ENCODE measurements at places on chromosomes 2 and 18.
A peak's percentile ranks its signal among the peaks of the same experiment; 100 is the strongest.

DNA sequence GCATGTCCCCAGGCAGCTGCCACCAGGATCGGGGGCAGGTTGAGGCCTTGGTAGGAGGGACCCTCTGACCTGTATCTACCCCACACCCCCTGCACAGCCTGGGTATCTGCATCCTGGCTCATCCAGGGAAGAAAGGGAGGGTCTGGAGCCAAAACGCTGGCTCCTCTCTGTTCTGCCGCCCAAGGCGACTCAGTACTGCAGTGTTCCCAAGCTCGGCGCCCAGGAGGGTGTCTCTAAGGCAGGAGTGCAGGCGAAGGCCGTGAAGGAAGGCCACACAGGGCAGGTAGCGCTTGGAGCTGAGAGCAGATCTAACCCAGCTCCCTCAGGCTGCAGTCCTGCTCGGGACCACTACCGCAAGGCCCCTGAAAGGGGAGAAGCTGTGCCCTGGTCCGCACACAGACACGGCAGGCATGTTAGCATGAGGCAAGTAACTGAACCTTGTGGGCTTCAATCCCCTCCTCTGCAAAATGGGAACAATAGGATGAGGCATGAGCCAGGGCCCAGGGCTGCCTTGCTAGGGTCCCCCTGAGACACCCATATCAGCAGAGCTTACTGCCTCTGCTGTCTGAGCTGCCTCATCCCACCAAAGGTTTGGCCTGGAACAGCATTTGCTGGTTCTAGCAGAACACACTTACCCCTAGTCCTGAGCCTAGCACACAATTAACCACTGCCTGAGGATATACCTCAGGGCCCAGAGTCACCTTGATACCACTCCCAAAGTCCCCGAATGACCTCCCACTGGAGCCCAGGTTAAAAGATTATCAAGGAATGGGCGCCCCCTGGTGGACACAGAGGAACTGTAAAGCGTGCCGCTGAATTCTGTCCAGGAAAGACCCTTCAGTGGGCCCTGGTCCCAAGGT lies 6.5 kb downstream of the PTMA start:
- peak; percentile 65 for DNase-seq

- no peak for DNase-seq
Measured at GRCh38 chr2:233972941-233973575, 55.9 kb downstream of the TRPM8 start.

GRCh38 chr2:86033751-86034692 lies 71.7 kb downstream of the POLR1A start:
- DNase-seq = no peak

DNA sequence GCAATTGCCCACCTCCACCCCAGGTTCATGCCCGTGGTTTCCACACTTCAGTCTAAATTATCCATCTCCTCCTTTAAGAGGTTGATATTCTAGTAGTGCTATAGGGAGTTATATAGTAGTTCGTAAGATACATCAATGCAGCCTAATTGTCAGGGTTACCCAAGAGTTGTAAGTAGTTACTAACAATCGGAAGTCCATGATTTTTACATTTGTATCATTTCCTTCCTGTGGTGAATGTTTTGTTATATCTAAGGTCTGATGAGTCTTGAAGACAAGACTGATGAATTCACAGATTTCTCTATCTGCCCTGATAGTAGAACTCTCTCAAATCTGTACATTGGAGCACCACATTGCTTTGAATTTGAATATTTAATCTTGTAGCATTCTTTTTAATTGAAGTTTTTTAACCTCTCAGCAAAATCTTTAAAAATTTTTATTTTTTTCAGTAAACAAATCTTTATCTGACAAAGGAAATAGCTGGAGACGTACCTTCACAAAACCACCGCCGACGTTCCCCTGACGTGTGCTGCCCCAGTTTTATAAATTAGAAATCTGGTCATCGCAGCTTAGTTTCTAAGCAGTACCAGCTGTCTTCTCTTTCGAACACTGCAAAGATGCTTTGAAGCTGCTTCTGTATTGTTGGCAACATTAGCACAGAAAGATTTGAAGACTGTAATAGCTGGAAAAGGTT lies 264.5 kb downstream of the SOCS6 start:
- no peak for DNase-seq

Measured in stimulated activated CD4-positive, alpha-beta T cell treated with anti-CD3 and anti-CD28 coated beads, Interleukin-15, amount 100 ng/mL, for 48 hours (primary cell).